ENCODE measurements at places on chromosomes 16 and 17.
A peak's percentile ranks its signal among the peaks of the same experiment; 100 is the strongest.

- DNase-seq, result peak; percentile 93
- H3K4me1 ChIP-seq, result peaks cover 38% of the 10 kb centered on the region
- peak within 1 kb of the TSS; percentile 98 for H3K27ac ChIP-seq
Measured at GRCh38 chr17:7857713-7858521, at the start of gene CYB5D1. Gene CYB5D1 (plus strand): TSS chr17:7858003. CDS start chr17:7858135, 132 bp downstream.

- H3K27ac ChIP-seq, result peak overlapping the region; percentile 94
- H3K36me3 ChIP-seq, result peaks cover 41% of the 10 kb centered on the region
- peak overlapping the region; percentile 75 for H3K4me3 ChIP-seq
- no peaks in the 10 kb centered on the region for H3K27me3 ChIP-seq
Measured at GRCh38 chr16:9091867-9092281, 430 bp downstream of the HAPSTR1 start.

DNA sequence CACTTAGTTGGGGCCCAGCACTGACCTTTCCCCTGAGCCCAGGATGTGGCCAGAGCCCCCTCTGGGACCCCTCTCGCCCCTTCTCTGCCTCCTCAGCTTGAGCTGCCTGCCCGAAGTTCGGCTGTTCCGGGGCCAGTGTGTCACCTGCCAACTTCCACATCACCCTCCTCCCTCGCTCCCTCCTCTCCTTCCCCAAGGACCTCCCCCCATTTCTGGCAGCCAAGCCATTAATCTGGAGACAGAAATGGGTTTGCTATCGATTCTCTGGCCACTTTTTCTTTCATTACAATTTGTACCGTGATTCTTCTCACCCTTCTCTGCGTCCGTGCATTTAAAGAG lies 8.8 kb upstream of the ADAM11 start:
- peaks cover 47% of the 10 kb centered on the region for H3K36me3 ChIP-seq
- DNase-seq, result no peak
- no peaks in the 10 kb centered on the region for H3K4me1 ChIP-seq
- H3K4me3 ChIP-seq, result no peak overlapping the region
- H3K27ac ChIP-seq, result no peak overlapping the region

- no peak overlapping the region for H3K27ac ChIP-seq
- no peaks in the 10 kb centered on the region for H3K36me3 ChIP-seq
- no peak overlapping the region for H3K4me3 ChIP-seq
- H3K27me3 ChIP-seq, result no peaks in the 10 kb centered on the region
- H3K4me1 ChIP-seq, result no peaks in the 10 kb centered on the region
Measured at GRCh38 chr16:4958510-4959438, 644 bp downstream of the SEC14L5 start.

- no peaks in the 10 kb centered on the region for H3K27me3 ChIP-seq
- no peak for DNase-seq
- H3K27ac ChIP-seq, result no peak overlapping the region
- H3K4me1 ChIP-seq, result no peaks in the 10 kb centered on the region
- H3K4me3 ChIP-seq, result no peak overlapping the region
Measured at GRCh38 chr16:70158261-70158939, 15.2 kb upstream of the CLEC18C start.

DNA sequence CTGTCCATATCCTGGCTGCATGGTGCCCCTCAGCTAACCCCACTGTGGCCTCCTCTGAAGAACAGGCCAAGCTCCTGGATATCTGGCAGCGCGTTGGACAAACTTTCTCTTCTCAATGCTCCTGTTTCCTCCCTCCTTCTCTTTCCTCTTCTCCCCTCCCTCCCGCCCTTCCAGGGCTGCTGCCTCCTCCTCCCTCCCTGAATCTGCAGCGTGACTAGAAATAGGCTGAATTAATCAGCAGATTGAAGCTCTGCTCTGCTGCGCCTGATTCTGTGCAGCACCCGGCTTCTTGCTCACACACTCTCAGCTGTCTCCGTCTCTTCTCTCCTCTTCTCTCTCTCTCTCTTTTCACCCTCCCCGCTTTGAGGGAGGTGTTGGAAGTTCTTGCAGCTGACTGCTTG lies 19.8 kb downstream of the TMEM94 start:
- H3K27me3 ChIP-seq, result no peaks in the 10 kb centered on the region
- peaks cover 56% of the 10 kb centered on the region for H3K36me3 ChIP-seq
- no peak overlapping the region for H3K27ac ChIP-seq

- H3K4me1 ChIP-seq, result no peaks in the 10 kb centered on the region
- H3K4me3 ChIP-seq, result no peak overlapping the region
- H3K27ac ChIP-seq, result no peak overlapping the region
- H3K36me3 ChIP-seq, result no peaks in the 10 kb centered on the region
- H3K27me3 ChIP-seq, result no peaks in the 10 kb centered on the region
Measured at GRCh38 chr16:56965149-56966092, 3.7 kb downstream of the CETP start.

DNA sequence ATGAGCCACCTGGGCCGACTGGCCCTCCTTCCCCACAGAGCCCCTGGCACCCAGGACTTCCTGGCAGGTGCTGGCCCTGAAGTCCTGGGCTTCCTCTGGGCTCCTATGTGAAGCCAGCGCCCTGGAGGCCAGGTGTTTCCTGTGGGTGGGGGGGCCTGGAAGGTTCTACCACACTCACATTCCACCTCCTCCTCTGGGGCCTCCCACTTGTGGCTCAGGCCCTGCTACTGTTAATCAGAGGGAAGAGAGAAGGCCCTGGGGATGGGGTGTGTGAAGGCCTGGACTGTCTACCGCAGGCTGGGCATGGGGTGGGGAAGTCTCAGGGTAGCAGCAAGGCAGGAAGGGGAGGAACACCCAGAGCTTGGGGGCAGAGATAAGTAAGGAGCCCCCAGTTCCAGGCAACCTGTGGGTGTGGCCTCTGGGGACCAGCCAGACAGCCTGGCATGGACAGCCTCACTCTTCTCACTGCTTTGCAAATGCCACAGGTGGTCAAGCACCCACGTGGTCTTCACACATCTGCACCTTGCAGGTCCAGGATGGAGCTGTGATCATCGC lies 111.9 kb upstream of the TNRC6C start:
- no peaks in the 10 kb centered on the region for H3K27me3 ChIP-seq
- H3K4me1 ChIP-seq, result peaks cover 78% of the 10 kb centered on the region
- DNase-seq, result peak; percentile 96

DNA sequence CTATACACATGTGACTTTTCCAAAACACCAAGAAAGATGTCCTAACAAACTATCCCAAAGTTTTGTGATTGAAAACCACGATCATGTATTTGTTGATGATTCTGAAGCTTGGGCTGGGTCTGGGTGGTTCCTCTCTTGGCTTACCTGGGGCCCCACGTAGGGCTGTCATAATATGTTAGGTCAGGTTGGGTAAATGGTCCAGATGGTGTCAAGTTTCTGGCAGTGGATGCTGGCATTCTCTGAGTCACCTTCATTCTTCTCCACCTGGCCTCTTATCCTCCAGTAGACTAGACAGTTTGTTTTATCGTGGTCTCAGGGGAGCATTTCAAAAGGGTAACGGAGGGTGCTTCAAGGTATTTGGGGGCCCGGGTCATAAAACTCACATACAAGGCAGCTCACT lies 39.4 kb downstream of the SYCE1L start:
- no peaks in the 10 kb centered on the region for H3K27me3 ChIP-seq
- no peak for DNase-seq

- H3K27me3 ChIP-seq, result no peaks in the 10 kb centered on the region
- H3K27ac ChIP-seq, result no peak overlapping the region
- no peaks in the 10 kb centered on the region for H3K4me1 ChIP-seq
- H3K4me3 ChIP-seq, result no peak overlapping the region
Measured at GRCh38 chr17:19470530-19471261, 59.7 kb downstream of the RNF112 start.
